ENCODE measurements at places on chromosomes 7 and 10.

DNA sequence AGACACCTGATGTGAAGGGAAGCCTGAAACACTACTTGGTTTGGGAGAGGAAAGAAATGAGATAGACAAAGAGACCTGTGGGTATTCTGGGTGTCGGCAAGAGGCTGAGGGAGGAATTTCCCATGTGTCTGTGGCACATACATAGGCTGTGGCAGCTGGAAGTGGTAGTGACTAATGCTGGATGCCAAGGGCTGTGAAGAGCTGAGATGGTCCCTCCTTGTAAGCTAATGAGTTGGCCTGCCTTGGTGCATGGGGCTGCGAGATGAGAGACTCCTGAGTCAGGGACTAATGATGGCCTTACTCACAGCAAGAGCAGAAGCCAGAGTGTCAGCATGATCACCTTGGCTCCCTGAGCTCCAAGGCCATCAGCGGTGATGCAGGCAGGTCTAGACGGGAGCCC, 119.0 kb upstream of the EEPD1 start:
- no peak for DNase-seq

DNA sequence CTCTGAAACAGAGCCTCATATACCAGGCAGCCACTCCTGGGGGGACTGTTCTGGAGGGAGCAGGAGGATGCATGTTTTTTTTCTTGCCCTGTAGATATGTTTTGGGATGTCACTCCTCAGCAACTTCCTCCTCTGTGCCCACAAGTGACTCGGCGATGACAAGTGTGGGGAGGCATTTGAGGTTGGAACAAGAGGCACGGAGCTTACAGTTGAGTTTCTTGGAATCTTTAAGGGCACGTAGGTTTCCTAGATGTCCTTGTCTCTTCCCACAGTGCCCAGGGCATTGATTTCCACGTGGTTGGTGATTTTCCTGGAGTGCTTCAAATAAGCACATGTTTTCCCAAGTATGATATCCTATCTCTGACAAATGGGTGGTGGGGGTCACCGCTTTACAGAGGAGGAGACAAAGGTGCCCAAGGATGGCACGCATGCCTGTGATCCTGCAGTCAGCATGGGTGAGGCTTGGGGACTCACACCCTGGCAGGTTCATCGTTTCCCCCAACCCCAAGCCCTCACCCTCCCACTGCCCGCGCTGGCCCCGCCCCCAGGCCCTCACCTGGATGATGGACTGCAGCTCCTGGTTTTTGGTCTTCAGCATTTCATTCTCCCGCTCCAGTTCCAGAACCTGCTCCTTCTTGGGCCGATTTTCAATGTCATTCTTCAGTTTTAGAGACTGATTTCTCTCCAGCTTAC, 95.2 kb upstream of the GNA12 start:
- no peak for DNase-seq

DNA sequence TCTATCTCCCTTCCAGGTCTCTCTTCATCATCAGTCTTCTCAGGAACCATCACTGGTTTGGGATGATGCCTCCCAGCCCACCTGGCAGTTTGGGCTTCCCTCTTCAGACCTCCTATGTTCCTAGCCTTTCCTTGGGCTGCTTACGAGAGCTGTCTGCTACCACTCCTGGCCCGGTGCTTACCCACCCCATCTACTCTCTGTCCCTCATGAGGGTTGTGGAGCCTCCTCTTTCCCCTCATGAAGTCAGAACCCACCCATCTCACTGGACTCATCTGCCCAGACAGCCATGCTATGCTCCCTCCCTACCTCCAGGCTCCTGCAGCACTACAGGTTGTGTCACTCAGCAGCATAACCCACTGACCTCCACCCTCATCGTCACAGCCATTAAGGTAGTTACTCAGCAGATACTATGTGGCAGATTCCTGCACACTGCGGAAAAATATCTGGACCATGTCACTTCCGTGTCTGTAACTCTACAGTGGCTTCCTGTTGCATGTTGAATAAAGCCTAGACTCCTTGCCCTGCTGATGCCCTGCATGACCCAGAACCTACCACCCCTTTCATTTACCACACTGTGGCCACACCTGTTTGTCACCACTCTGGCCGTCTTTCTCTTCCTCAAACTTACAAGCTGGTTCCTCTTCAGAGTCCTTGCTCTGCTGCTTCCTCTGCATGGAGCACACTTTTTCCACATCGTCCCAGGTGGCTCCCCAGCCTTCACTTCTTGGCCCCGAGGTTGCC, 2.0 kb downstream of the DBNL start:
- DNase-seq = no peak

- DNase-seq = no peak
Measured at GRCh38 chr7:48518092-48518491, 346.8 kb downstream of the ABCA13 start.

GRCh38 chr10:28984431-28984830, 304.4 kb upstream of the LYZL1 start:
- DNase-seq = peak; percentile 46

- DNase-seq = no peak
Measured at GRCh38 chr7:134948246-134948645, 38.1 kb upstream of the AGBL3 start.

- no peak for DNase-seq
Measured at GRCh38 chr7:184294-185264, 7.8 kb upstream of the FAM20C start.

Measured in non-pigmented ciliary epithelial cell (primary cell).